MCF 10A (cell line): ENCODE measurements at places on chromosomes 6 and 20. TPM values are rescaled to one million over a fixed set of nuclear protein-coding genes. Genes with fewer than 3 reads are reported as not detected.
A peak's percentile ranks its signal among the peaks of the same experiment; 100 is the strongest.

NKAIN4 gene
- total RNA-seq = not detected in 2 replicates

GRCh38 chr20:22586645-22587310 is 2.4 kb upstream of the FOXA2 start:
- peak; percentile 36 for DNase-seq

HCK gene
- total RNA-seq = not detected in 2 replicates

DDRGK1 gene
- total RNA-seq = 116 and 136 TPM in 2 replicates

GRCh38 chr20:34571753-34572152 is 13.2 kb downstream of the MAP1LC3A start:
- DNase-seq = no peak

- DNase-seq = peak; percentile 9
These were observed 50.2 kb downstream of the ARID1B start for GRCh38 chr6:156827382-156827781.

DNA sequence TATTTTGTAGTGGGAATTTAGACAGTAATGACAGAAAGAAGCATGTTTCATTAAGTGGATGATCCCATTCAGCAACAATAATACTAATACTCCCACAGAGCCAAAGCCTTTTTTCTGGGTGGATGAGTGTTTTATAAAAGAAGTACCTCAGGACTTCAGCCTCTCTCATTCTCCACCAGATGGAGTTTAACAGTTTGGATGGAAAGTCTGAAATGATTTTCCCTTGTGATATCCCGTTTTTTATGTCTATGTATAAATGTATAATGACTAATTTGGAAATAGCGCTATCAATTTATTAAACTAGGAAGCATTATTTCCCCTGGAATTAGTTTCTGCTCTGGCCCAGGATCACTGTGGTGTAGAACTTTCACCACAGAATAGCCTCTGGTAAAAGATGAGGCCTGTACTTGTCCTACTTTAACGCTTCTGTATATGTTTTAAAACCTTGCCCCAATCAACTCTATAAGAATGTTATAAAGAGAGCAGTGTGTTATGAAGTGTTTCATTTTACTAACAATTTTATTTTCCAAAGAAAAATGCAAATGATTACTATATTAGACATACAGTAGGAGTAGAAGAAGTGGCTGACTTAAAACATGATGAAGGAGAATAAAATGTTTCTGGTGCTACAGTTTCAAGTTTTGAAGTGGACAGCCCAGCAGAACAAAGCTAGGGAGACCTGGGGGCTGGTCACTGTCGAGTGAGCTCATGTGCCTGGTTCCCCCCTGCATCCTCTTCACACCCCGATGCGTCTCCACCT is 135.6 kb downstream of the HIVEP1 start:
- DNase-seq = no peak

DNA sequence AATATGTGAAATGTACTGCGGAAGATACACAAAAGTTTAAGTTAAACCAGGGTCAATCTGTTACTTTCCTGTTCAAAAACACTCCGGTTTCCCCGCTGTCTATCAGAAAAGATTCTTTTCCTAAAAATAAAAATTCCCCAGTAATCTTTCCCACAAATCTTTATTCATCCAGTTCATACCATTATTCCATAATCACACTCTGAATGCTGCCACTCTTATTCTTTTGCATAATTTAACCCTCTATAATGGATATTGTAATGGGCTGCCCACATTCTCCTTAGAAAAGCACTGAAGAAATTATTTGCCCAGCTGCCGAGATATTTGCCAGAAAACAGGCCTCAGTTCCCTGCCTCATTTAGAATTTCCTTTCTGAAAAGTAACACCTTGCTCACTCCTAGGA is 68.6 kb downstream of the EPHA7 start:
- DNase-seq = no peak

- DNase-seq = no peak
These were observed 278.8 kb upstream of the JARID2 start for GRCh38 chr6:14966906-14967711.

DNA sequence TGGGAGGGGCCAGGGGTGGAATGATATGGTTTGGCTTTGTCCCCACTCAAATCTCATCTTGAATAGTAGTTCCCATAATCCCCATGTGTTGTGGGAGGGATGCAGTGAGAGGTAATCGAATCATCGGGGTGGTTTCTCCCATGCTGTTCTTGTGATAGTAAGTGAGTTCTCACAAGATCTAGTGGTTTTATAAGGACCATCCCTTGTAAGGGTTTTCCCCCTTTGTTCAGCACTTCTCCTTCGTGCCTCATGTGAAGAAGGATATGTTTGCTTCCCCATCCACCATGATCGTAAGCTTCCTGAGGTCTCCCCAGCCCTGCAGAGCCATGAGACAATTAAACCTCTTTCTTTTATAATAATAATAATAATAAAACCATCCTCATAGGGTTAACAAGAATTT is 88.8 kb upstream of the PRND start:
- DNase-seq = no peak
